ENCODE measurements at places on chromosomes 12 and 14.

- peak; percentile 64 for DNase-seq
These were observed 38.3 kb downstream of the SRGAP1 start for GRCh38 chr12:63882844-63883243.

- no peak for DNase-seq
These were observed 54.1 kb downstream of the DAO start for GRCh38 chr12:108933949-108934348.

DNA sequence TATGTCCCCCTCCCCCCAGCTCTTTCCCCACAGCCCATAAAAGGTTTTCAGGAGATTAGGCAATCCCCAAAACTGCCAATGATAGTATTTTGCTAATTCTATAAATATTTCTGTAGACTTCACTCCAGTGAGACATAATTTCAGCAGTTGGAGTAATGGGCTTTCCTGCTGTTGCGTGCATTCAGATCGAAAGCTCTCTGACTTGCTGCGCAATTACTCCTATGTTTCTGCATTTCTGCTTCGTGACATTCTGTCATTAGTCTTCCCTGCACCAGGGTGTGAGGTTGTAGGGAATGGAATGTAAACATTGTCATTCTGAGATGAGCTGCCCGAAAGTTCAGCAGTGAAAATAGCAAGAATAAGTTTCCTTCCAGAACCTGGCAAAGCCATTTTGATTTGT lies 58.2 kb downstream of the SAMD4A start:
- no peak for DNase-seq

- DNase-seq: no peak
These were observed 53.3 kb downstream of the TMX1 start for GRCh38 chr14:51293149-51293911.
